ENCODE measurements at places on chromosomes 16 and 17. TPM values are rescaled to one million over a fixed set of nuclear protein-coding genes. Genes with fewer than 3 reads are reported as not detected.

- no peak for DNase-seq
Observed at GRCh38 chr17:40457369-40457768, 14.1 kb downstream of the IGFBP4 start.

GRCh38 chr16:29876217-29876593 is 13.2 kb upstream of the CDIPT start:
- no peak for DNase-seq

- DNase-seq, result no peak
Observed at GRCh38 chr16:51755039-51755501, 604.0 kb upstream of the SALL1 start.

GRCh38 chr17:68246271-68247028 is 1.4 kb upstream of the AMZ2 start:
- no peak for DNase-seq

GRCh38 chr16:27344721-27345120 is 30.9 kb downstream of the IL4R start:
- DNase-seq, result no peak

DNA sequence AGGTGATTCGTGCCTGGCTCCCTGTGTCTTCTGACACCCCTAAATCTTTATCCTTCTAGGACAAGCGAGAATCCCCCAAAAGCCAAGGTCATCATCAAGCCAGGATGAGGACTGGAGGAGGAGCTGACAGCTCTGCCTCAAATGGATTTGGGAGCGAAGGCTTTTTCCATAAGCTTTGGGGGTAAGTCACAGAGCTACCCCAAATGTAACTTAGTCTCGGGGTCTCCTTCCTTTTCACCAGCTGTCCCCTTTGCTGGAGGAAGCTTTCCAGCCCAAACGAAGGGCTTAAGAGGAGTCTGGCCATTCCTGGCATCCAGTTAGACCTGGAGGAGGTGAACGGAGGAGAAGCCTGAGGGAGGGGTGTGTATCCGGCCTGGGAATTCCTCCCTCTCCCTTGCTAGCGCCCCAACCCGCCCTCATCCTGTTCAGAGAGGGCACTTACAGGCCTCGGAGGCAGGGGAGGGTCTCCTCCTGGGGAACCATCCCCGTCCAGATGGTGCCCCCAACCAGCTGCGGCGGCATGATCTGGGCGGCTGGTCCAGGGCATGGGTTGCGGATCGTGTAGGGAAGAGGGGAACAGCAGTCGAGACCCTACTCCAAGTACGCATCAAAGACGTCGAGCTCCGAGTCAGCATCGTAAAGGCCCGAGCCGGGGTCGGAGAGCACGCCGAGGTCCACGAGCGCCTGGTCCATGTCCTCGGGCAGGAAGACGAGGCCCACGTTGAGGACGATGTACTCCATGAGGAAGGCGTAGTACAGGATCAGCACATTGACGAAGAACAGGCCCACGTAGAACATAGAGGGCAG is 938 bp downstream of the DEXI start:
- DNase-seq, result no peak

DNA sequence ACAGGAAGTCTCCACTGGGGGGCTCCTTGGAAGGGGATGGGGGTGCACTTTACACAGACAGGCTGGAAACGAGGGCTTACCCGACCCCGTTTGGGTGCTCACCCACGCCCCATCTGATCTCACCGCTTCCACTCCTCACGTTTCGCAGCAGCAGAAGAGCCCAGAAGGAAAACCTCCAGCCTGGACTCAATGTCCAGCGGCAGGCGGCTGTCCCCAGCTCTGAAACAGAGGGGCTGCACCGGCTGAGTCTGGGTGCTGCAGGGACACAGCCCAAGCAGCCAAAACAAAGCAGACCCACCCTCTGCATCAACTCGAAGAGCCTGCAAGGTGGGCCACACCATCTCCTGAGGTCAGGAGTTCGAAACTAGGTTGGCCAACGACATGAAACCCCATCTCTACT is 3.9 kb downstream of the MEAK7 start:
- no peak for DNase-seq

DNA sequence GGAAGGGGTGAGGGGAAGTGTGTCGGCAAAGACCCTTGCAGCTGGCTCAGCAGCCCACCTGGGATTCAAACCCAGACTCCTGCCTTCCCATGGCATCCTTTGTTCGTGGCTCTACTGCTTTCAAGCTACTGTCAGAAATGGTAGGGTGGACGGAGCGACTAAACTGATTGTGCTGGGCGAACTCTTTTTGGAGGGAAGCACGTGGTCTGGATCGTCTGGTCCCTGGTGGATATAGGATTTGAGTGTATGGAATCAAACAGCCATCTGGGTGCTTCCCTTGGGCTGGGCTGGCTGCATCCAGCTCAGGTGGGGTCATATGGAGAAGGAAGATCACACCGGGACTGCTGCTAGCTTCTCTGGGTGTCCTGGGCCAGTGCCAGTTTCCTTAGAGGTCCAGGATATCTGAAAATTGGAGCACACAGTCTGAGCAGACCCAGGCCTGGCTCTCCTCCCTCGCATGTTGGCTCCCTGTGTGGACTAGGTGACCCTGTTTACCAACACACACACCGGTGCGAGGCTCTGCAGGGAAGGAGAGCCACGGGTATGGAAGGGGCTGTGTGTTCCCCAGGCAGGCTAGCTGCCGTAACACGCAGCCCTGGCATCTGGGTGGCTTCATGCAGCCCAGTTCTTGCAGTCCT is 8.6 kb downstream of the CMIP start:
- DNase-seq, result no peak

- DNase-seq, result no peak
Observed at GRCh38 chr16:56491657-56492261, 28.1 kb downstream of the BBS2 start.

DNA sequence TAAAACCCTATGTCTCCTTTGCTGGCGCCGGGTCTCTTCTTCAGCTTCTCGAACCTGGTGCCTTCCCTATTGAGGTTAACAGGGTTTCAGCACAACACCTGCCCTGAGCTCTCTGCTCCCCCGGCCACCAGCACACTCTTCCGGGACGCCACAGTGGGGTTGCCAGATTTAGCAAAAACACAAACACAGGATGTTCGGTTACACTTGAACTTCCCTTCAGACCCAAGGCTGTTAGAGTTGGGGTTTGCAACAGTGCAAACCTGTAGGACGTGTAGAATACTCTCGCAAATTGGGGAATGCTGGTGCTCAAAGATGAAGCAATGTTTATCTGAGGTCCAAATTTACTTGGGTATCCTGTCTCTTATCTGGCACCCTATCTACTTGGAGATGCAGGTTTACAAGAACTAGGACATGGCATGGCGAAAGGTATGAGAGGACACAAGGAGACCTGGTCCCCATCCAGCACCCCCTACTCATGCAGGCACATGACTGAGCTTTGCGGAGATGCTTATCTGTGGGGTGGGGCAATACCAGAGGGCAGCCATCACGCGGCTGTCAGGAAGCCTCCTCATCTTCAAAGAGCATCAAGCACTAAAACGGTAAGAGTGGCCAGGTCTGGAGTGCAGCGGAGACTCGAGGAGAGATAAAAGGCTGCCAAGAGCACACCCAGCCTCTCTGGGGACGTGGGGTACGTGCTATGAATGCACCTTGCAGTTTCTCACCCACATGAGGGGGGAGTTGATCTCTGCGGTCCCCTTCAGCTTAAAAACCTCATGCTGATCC is 52.8 kb downstream of the SDK2 start:
- no peak for DNase-seq

DNA sequence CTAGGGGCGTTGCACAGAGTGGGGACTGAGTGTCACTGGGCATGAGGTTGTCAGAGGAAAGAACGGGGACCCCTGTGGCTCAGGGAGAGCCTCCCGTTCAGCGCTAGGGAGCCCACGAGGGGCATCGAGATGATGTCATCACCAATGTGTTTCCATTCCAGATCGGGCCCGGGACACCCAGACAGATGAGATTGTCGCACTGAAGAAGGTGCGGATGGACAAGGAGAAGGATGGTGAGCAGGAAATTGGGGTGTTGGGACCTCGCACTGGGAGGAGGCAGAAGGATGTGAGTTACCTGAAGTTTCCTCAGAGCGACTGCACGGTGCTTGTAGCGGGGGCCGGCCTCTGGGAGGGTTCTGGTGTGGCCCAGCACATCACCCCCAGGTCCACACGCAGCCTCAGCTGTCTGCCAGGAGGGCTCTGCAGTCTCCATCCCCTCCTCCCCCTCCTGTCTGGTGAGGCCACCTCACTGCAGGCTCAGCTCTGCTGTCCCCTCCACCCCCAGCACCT is 4.0 kb downstream of the CDK10 start:
- DNase-seq, result no peak

GRCh38 chr17:69497161-69497560 is 82.7 kb downstream of the MAP2K6 start:
- DNase-seq, result no peak

DNA sequence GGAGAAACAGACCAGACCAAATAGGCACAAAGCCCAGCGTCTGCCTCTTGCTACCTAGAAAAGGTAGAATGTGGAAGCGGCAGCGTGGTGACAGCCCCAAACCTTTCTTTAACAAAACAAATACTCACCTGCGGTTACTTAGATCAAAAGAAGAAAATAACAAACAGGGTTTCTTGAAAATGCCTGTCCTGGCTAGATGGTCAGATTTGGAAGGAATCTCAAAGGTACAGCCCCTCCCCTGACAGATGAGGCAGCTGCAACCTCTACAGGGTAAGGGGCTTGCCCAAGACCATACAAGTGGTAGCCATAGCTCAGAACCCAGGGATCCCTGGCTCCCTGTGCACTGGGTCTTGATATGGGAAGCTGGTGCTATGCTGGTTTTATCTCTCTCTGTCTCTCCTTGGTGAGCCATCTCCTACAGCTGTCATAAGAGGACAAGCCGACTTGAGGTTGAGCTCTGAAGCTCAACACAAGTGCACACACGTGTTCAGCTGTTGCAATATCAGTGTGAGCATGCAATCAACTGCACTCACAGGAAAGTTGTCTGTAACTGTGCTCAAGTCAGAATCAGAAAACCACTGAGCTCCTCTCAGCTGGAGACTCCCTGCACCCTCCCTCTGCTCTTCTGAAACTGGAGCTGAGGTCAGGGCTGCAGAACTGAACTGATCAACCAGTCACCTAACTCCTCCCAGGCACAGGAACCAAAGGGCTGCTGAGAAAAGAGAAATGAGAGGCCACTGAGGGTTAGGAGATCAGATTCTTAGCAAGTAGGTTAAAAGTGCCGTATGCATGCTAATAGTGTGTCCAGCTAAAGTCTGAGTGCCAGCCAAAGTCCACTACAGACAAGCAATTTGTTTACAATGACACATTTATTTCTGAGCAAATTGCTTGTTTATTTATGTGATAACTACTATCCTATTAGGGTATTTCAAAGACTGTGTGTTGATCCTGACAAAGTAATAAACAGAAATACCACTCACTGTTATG is 6.1 kb upstream of the RNF157 start:
- no peak for DNase-seq

- no peak for DNase-seq
Observed at GRCh38 chr17:80494547-80494946, 18.1 kb upstream of the NPTX1 start.

- DNase-seq, result no peak
Observed at GRCh38 chr17:50079334-50080095, 15.6 kb upstream of the PDK2 start.

DNA sequence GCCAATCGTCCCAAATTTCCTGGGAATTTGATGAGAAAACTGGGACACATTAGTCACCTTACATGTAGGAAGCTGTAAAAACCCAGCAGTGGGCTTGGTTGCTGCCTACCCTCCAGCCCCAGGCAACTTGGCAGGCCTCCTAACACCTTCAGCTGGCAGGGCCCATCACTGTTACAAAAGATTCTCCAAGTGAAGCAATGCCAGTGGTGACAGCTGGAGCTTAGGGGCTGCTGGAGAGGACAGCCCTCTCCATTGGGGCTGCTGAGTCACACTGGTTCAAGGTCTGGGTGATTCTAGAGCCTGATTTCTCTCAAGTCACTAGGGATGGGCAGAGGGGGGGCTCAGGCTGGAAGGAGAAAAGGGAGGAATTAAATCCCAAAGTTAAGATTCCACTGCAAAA is 180.6 kb downstream of the COPRS start:
- DNase-seq, result no peak

DNA sequence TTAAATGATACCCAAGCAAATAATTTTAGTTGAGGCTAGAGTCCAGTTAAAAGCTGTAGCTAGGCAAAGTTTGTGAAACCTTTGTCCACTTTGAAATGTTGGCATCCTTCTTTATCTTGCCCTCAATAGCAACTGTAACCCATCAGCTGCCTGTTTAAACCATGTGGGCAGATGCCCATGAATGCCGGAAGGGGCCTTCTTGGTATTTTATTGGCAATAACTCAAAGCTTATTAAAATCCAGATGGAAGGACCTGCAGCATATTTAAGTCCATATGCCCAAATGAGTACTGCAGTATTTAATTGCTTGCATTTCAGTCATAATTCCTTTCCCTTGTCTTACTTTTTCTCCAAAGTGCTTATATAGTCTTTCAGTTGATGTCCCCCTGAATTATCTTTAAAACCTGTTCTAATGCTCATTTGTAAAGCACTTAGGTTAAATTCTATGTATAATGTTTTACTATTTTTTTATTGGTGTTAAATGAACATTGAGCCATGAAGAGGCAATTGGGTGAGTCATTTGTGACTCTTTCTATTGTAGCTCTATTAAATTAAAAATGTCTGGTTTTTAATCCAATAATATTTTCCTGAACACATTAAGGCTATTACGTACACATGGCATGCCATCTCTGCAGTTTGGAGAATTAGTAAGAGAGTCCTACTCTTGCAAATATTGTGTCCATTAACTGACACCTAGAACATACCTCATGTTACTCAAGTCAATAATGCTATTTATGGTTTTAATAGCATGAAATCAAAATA is 225.3 kb downstream of the KCNJ2 start:
- DNase-seq, result no peak

- no peak for DNase-seq
Observed at GRCh38 chr17:36928471-36929345, 8.6 kb upstream of the LHX1 start.

DNA sequence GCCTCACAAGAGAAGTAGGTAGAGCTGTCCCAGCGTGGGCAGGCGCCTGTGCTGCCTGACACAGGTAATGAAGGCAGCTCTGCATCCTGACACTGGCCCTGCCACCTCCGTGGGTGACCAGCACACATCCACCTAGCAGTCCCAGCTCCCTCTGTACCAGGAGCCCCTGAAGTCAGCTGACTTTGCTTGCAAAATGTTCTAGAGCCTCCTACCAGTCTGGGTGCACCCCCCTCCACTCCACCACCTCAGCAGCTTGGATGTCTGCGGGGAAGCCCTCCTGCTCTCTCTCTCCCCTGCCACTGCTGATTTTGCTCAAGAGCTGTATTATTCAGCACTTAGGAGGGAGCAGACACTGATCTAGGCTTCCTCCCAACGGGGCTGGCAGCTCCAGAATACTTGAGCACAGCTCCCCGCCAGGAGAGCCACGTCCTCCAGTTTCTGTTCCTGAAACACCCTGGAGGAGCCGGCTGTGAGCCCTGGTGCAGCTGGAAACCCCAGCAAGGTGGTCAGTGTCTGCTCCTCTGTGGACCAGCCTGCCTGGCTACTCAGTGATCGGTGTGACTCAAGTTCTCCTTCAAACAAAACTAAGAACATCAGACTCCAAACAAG is 1.0 kb downstream of the RNF166 start:
- DNase-seq, result no peak

Gene GRIN2A
- 0.40 TPM for polyA plus RNA-seq

Gene ITGAD
- polyA plus RNA-seq, result 1.1 TPM

Gene FBXW10
- 0.29 TPM for polyA plus RNA-seq

Gene NPIPA8
- not detected for polyA plus RNA-seq

Gene MYADML2
- polyA plus RNA-seq, result 25.7 TPM

Gene NPIPB13
- not detected for polyA plus RNA-seq

All from muscle of arm (tissue), 14 donors.